Progenitor cell of endocrine pancreas (in vitro differentiated cells): ENCODE measurements at places on chromosomes 3 and 15.

DNA sequence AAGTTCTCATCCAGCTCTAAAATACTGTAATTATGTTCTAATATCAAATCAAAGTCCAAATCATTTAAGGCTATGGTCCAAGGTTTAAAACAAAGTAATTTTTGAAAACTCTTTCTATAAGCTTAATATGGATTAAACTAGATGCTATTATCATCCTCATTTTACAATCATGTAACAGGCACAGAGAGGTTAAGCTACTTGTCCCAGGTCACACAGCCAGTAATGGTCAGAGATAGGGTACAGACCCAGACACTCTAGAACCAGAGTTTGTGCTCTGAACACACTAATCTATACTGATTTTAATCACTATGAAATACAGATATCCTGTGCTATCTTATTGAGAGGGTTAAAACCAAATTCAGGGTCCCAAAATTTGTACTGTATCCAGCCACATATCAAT, 44.8 kb downstream of the DENND4A start:
- DNase-seq = no peak

DNA sequence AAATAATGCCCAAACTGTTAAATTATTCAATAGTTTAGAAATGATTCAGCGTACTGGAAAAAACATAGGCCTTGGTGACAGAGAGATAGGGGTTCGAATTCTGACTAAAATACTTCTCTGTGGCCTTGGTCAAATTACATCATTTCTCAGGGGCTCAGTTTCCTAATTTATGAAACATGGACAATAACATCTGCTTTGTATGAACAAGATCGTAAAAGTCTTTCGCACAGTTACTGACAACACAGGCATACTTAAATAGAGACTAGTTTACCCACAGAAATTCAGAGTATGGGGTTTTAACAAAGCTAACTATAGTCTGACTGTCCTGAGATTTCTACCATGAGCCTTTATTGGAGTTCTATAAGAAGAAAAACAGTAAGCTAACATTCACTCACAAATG, 440.4 kb downstream of the FHIT start:
- no peak for DNase-seq

DNA sequence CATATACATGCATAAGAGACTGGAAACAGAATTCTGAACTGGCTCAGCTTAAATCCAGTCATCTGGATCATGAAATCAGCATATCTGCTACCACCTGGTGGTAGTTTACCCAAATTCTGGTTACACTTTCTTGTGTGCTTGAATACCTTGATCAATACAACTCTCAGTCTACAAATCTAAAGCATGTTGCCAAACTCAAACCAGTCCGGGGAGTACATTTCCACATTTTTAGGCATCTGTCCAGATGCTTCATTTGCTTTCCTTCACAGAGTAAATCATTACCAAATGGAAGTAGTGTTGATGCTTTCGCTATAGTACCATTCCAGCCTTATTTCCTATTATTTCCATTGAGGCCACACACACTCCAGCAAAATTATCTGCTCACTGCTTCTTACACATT, 126.4 kb downstream of the P2RY1 start:
- no peak for DNase-seq

DNA sequence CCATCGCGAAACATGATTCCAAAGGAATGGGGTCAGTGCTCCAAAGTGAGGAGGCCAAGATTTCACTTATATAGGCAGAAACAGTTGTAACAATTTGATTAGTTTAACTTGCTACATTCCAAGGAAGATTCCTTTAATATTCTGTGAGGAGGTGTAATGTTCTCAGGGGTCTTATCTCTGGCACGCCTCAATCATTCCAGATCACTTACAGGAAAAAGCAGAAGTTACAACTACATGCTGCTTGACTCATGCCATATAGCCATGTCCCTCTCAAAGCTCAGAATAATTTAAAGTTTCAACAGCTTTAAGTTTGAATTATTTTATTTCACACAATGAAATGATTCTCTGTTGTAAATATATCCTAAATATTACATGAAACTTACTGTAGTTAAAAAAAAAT, 3.5 kb upstream of the FYTTD1 start:
- no peak for DNase-seq

GRCh38 chr3:65439641-65440284, 599.0 kb downstream of the MAGI1 start:
- DNase-seq = peak; percentile 16

- DNase-seq = no peak
Observed at GRCh38 chr3:143511174-143511879, 336.9 kb downstream of the SLC9A9 start.

- no peak for DNase-seq
Observed at GRCh38 chr3:169218314-169218983, 445.1 kb downstream of the MECOM start.

GRCh38 chr3:109385442-109386318, 48.3 kb upstream of the DPPA4 start:
- no peak for DNase-seq

- DNase-seq = peak; percentile 56
Observed at GRCh38 chr3:48561045-48561736, 2.4 kb downstream of the UCN2 start.

DNA sequence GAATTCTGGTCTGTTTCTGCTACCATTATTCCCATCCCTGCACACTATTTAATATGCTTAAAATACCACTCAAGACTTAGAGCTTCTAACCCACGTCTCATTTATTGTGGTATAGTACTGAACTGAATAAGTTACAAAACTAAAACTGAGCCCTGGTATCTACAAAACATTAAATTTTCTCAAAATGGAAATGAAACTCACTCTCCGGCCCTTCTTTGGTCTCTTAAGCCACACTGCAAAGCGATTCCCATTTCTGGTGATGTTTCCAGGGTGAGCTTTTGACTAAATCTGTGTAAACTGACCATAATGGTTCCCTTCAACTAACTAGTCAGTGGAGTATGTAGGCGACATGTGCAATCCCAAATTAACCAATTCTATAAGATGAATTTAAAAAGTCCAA, 18.6 kb downstream of the KPNA4 start:
- no peak for DNase-seq

DNA sequence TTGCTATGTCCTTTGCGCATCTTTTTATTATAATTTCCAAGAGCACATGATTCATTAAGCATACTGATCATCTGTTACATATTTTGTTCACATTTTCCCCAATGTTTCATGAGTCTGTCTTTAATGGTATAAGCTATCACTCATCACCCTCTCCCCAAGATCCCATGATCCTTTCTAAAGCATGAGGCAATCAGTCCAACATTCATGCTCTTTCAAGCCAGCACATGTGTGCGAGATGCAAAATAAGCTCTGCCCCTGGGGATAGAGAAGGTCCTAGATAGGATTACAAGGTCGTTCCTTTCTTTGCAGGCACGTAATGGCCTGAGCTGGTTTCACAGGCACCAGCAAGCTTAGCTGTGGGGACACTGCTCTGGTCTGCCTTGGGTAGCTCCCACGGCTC, 32.2 kb upstream of the B3GNT5 start:
- no peak for DNase-seq

DNA sequence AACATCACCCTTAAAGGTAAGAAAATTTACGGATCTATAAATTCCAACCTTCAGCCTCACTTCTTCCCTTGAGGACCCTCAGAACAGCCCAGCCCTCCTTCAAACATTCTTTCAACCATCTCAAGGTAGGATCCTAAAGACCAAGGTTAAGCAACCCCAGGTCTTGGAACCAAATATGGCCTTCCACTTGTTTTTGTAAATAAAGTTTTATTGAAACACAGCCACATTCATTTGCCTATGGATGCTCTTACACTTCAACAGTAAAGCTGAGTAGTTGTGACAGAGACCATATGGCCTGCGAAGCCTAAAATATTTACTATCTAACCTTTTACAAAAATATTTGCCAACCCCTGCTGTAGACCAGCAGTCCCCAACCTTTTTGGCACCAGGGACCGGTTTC, 70.4 kb upstream of the NTRK3 start:
- DNase-seq = no peak

GRCh38 chr3:4883011-4883410, 96.2 kb upstream of the BHLHE40 start:
- DNase-seq = no peak

DNA sequence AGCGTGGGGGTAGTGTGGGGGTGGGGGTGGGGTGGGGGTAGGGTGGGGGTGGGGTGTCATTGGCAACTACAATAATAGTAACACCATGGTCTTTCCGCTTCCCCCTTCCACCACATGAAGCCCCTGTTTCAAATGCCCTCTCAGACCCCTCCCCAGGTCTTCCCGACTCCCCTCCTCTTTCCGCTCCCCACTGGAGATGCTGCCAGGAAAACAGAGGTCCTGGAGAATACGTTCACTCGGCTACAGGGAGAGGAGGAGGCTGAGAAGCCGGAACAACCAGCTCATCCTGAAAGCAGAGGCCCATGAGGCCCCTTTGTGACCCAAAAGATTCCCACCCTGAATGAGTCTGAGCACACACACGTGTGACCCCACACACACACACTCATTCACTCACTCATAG, 75.4 kb downstream of the CPN2 start:
- DNase-seq = no peak

- DNase-seq = no peak
Observed at GRCh38 chr3:162992741-162993140, 1496.1 kb downstream of the OTOL1 start.

DNA sequence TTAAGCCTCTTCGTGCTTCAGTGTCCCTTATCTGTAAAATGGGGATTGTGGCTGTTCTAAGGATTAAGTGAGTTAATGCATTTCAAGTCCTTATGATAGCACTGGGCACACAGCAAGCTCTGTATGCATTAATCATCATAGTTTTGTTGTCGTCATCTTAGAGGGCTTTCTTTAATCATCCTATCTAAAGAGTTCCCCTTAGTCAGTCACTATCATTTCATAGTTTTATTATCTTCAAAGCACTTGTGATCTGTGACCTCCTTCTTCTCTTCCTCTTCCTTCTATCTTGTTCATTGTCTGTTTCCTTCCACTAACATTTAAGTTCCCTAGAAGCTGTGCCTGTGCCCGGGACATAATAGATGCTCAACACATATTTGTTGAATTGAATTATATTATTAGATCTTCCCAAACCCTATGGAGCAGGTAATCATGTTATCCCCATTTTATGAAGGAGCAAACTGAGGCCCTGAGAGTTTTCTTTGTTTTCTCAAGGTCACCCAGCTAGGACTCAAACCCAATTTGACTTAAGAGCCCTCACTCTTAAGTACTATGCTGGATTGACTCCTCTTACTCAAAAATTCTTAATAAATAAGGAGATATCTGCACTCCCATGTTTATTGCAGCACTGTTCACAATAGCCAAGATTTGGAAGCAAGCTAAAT, 24.1 kb downstream of the DUOX2 start:
- no peak for DNase-seq

DNA sequence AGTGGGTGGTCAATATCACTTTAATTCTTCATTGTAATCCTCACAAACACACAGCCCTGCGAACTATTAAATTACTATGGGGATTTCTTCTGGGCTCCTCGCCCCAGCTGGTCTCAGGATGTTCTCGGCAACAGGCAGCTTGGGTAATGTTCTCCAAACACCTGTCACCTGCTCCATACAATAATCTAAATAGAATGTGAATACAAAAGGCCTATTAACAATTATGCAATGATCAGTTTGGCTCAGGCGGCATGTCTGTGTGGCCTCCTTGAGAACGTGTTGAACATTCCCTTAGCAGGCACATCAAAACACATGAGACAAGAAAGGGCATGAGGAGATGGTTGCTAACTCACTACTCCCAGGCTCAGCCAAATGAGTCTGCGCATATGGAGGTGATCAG, 158.6 kb upstream of the KBTBD8 start:
- no peak for DNase-seq

DNA sequence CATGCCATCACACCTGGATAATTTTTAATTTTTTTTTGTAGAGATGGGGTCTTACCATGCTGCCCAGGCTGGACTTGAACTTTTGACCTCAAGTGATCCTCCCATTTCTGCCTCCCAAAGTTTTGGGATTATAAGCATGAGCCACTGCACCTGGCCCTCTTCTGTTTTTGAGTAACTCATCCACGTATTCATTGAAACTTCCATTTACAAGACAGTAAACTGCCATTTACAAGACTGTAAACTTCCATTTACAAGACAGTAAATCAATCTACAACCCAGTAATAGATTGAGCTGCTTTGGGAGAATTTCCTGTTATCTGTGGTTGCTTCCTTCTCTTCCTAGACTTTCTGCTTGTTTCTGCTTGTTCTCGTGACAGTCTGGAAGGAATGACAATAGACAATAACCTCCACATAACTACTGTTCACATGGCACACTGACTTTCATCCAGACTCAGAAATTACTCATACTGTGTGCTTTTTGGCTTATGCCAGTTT, 114.7 kb upstream of the CCNL1 start:
- DNase-seq = no peak

DNA sequence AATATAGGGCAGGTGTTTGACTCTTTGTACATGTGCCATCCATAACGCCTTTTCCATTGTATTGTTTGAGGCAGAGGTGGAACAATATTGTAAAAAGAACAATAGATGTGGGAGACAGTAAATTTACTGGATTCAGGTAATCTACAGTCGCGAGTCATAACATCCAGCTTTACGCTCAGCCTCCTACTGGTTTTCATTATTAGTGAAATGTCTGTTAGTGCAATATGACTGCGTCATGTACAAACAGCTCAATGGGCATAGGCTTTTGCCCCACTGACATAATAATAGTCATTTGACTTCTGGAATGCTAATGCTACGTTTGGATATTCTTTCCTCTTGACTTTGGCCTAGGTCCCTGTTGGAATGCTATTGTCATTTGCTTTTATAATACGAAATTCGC, 9.5 kb downstream of the CACNA2D3 start:
- DNase-seq = no peak

DNA sequence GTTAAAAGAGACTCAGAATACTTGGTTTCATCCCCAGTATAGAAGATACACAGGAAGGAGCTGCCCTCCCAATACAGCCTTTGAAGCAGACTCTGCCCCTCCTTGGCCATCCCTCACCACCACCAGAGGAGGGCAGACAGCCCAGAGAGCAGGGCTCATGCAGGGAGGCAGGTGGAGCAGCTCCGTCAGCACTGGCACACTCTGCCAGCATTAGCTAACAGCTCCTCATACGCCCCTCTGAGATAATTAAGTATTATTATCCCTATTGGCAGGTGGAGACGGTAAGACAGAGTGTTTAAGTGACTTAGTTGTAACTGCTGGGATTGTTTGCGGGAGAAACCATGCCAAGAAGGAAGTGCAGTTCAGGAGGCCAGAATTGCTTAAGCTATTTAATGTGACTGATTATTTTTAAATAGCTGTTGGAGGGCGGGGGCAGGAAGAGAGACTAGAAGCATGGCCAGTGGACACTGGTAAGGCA, 434.0 kb downstream of the EPHB1 start:
- DNase-seq = no peak

GRCh38 chr15:88315221-88315878, 58.8 kb upstream of the NTRK3 start:
- no peak for DNase-seq

GRCh38 chr3:89098964-89099585, 8.3 kb upstream of the EPHA3 start:
- peak; percentile 23 for DNase-seq
